ENCODE measurements at places on chromosomes 5 and 9. TPM values are rescaled to one million over a fixed set of nuclear protein-coding genes. Genes with fewer than 3 reads are reported as not detected.

SHISAL2B gene
- total RNA-seq = not detected

AHRR gene
- total RNA-seq = 0.43 TPM

PCDHGC4 gene
- 0.48 TPM for total RNA-seq

SEC24A gene
- total RNA-seq = 16.4 TPM

PCDHB11 gene
- total RNA-seq = 0.43 TPM

HAPLN1 gene
- total RNA-seq = under 0.01 TPM

INSL6 gene
- not detected for total RNA-seq

RASGRF2 gene
- 0.21 TPM for total RNA-seq

UQCRQ gene
- 114 TPM for total RNA-seq

NUDT12 gene
- 23.4 TPM for total RNA-seq

TRPM3 gene
- not detected for total RNA-seq

GPR150 gene
- total RNA-seq = 0.24 TPM

C5orf46 gene
- total RNA-seq = not detected

OSTF1 gene
- 50.1 TPM for total RNA-seq

NKD2 gene
- total RNA-seq = not detected

SLC28A3 gene
- 7.7 TPM for total RNA-seq

SLCO6A1 gene
- total RNA-seq = not detected

AFAP1L1 gene
- 26.0 TPM for total RNA-seq

ZSWIM6 gene
- 8.2 TPM for total RNA-seq

PPP6C gene
- total RNA-seq = 11.8 TPM

PCDHB6 gene
- total RNA-seq = not detected

APBA1 gene
- under 0.01 TPM for total RNA-seq

BTNL9 gene
- not detected for total RNA-seq

MARCHF3 gene
- total RNA-seq = 1.4 TPM

SELENOP gene
- 8.1 TPM for total RNA-seq

SLC6A7 gene
- total RNA-seq = not detected

FOXD1 gene
- total RNA-seq = 4.1 TPM

BTNL3 gene
- not detected for total RNA-seq

ADAMTS6 gene
- total RNA-seq = 17.1 TPM

TXNDC8 gene
- not detected for total RNA-seq

SLC25A2 gene
- not detected for total RNA-seq

CDKN2B-AS1 gene
- 2.7 TPM for total RNA-seq

OBP2B gene
- total RNA-seq = not detected

PNPLA7 gene
- total RNA-seq = 0.24 TPM

TLR4 gene
- 0.64 TPM for total RNA-seq

C1QTNF3 gene
- total RNA-seq = 0.43 TPM

DRD1 gene
- total RNA-seq = not detected

CDH18 gene
- not detected for total RNA-seq

FAM221B gene
- not detected for total RNA-seq

MCTP1 gene
- total RNA-seq = 19.4 TPM

SLC6A18 gene
- total RNA-seq = not detected

DAPK1 gene
- 8.2 TPM for total RNA-seq

TAF11L5 gene
- total RNA-seq = not detected

SLC22A4 gene
- under 0.01 TPM for total RNA-seq

PDE6A gene
- under 0.01 TPM for total RNA-seq

STK32A gene
- 0.72 TPM for total RNA-seq

NPR3 gene
- total RNA-seq = 2.9 TPM

TMEM215 gene
- total RNA-seq = not detected

CMYA5 gene
- 0.21 TPM for total RNA-seq

ZNF462 gene
- total RNA-seq = 18.1 TPM

NOXA1 gene
- 2.2 TPM for total RNA-seq

EGFL7 gene
- total RNA-seq = 23.9 TPM

TXN gene
- total RNA-seq = 345 TPM

DDX31 gene
- 13.7 TPM for total RNA-seq

SMIM33 gene
- total RNA-seq = not detected

RNF183 gene
- 1.9 TPM for total RNA-seq
